ENCODE measurements at places on chromosomes 11 and 22. TPM values are rescaled to one million over a fixed set of nuclear protein-coding genes. Genes with fewer than 3 reads are reported as not detected.
A peak's percentile ranks its signal among the peaks of the same experiment; 100 is the strongest.

The C11orf42 gene
- total RNA-seq = not detected

The FERMT3 gene
- 83.1 TPM for total RNA-seq

The MUC6 gene
- total RNA-seq = under 0.01 TPM

The TIMP3 gene
- total RNA-seq = 1,106 TPM

The TRIM48 gene
- total RNA-seq = not detected

The TMEM45B gene
- total RNA-seq = not detected

The KRTAP5-11 gene
- not detected for total RNA-seq

The CHRDL2 gene
- not detected for total RNA-seq

The PRR33 gene
- total RNA-seq = not detected

DNA sequence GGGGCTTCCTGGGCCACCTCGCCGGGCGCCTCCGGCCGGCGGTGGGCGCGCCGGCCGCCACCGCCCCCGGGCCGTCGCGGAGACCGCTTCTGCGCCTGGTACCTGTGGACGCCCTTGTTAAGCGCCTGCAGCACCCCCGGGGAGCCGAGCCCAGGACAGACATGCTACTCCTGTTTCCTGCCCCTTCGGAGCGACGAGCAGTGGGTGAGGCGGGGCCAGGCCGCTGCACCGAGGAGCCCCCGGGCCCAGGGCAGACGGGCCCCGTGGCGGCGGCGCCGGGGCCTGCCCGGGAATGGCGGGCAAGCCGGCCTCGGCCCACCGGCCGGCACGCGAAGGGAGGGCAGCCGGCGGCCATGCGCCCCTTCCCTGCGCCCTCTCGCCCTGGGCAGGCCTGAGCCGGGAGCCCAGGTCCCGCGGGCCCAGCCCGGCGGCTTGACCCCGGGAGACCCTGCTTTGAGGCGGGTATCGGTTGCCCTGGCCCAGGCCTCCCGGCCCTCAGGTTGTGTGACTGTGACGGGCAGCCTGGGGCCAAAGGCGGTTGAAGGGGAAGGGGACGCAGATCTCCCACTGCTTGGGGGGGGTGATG lies 789 bp upstream of the KDM2A start:
- no peak for DNase-seq

- DNase-seq = no peak
Observed at GRCh38 chr11:104130161-104130560, 33.8 kb downstream of the PDGFD start.

DNA sequence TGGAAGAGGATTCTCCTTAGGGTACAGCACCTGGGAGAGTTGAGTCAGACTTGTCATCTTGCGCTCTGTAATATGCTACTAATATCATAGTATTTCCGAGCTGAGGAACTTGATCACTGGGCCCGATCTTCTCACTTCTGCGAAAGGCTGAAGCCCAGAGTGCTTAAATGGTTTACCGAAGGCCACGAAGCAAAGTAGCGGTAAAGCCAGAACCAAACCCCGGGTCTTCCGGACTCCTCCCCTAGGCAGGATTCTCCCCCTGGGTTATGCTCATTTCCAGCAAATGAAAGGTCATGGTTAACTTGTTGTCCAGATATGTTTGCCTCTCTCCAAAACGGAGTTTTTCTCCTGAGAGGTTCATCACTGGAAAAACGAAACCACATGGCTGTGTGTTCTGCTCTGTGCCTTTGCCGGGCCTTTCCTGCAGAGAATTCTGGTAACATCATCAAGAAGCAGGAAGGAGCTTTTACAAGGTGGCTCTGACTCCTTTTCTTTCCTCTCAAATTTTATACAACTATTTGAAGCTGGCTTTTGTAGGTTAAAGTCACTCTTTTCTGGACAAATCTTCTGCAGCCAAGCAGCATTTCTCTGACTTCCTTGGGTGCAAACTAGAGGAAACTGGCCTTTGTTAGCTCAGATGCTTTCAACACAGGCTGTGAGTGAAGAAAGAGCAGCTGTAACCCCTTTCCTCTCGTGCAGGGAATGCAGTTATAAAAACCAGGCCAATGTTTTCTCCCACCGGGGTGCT lies 35.5 kb downstream of the UBASH3B start:
- DNase-seq = peak; percentile 24

DNA sequence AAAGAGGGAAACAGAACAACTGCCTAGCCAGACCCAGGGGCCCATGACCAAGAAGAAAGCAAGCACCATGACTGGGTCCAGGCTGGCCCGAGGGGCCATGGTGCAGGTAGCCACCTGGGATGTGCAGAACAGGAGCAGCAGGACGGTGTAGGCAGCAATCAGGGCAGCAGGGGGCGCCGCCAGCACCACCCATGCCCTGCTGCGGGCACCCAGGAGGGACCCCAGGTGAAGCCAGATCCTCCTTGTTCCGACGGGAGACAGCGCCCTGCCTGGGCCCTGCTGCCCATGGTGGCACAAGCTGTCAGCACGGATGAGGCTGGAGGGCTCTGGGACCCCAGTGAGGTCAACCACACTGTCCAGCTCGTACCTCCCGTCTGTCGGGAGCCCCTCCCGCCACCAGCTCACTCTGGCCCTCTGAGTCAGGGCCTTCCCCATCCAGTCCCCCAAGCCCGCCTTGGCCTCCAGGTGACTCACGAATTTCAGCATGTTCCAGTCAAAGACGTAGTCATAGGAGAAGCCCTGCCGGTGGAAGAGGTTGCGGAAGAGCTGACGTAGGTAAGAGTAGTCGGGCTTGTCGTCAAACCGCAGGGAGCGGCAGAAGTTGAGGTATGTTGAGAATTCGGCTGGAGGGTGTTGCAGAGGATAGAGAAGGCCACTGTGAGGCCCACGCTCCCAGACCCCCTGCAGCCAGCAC lies 18.8 kb downstream of the CSNK1E start:
- no peak for DNase-seq

DNA sequence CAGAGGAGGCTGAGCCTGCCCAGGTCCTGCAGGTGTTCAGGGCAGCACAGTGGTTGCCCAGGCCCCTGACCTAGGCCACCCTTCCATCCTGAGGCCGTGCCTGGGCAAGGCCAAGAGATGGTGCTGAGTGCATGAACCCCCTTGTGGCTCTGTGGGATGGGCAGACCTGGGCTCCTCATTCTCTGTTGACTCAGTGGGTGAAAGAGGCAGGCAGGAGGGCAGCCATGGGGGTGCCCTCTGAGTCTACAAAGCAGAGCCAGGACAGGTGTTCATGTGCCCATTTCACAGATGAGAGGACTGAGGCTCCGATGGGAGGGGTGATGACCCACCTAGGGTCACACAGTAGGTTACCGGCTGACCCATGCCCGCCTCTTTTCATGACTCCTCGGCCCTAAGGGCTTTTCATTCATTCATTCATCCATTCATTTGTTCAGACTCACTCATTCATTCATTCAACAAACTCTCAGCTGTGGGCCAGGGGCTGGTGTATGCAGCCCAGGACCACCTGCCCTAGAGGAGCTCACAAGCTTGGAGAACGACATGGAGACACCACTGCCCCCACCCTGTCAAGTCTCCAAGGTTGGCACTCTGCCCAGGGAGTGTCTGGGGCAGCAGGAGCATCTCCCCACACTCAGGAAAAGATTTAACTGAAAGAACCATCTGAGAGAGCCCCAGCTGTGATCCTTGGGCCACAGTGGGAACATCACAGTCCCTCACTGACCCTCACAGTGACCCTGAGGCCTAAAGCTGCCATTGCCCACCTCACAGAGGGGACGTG lies 40.5 kb downstream of the IGLL5 start:
- DNase-seq = no peak

- DNase-seq = no peak
Observed at GRCh38 chr11:110716361-110716760, 4.1 kb upstream of the ARHGAP20 start.

DNA sequence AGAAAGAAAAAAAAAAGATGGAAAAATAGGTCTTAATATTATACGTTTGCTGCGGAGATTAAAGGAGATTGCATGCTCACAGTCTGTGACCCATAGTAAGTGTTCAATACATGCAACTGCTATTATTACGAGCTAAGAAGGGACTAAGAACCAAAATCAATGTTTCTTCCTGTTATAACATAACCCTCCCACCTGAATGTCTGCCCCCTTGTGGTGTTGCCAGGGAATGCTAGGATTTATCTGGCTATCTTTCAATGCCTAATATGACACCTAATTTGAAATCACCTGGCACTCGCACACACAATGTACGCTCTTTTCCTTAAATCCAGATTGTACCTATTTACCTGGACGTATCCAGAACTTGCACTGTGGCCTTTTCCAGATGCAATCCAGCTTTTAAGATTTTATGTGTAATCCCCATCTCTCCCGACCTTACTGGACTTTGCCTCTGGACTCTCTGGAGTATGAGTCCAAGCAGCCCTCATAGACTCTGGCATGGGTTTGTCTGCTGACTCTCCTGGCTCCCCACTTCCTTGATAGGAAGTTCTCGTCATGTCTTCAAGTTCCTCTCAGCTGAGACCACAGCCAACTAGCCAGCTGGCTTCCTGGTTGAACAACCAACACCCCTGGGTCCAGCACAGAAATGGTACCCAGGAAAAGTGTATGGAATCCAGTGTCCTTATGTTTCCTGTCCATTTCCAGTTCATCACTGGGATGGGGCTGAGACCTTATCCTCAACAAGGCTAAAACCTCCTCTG lies 151.5 kb downstream of the CCDC34 start:
- DNase-seq = no peak

DNA sequence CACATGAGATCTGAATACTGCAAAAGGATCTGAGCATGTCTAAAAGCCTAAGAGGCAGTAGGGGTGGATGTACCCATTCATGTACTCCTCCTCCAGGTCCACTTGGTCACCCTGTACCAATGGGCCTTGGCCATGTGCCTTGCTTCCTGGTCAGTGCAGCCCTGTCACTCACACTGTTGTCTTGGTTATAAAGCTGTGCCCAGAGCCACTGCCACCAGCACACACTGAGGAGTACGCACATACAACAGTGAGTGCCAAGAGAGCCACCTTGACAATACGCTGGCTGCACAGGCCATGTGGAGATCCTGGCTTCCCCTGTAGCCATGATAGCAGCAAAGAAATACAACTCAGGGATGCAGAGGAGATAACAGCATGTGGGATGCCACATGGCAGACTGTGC lies 96.4 kb upstream of the LDLRAD3 start:
- no peak for DNase-seq

DNA sequence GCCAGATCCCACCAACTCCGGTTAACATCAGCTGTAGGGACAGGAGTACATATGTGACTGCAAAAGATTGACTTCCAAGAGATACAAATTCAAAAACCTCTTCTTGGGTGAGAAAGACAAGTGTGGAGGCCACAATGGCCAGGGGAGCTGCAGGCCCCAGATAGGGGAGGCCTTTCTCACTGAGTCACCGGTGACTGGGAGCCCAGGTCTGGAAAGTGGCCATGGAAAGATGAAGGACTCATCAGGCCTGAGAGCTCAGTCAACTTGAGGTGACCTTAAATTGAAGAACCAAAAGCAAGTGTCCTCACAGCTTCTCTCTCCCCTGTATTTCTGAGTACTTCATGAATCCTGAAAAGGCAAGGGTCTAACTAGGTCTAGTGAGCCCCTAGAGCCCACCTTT lies 90.4 kb upstream of the CLPB start:
- DNase-seq = no peak

- no peak for DNase-seq
Observed at GRCh38 chr11:41533761-41534160, 74.3 kb upstream of the LRRC4C start.

- no peak for DNase-seq
Observed at GRCh38 chr22:40053460-40053859, 58.7 kb downstream of the FAM83F start.

DNA sequence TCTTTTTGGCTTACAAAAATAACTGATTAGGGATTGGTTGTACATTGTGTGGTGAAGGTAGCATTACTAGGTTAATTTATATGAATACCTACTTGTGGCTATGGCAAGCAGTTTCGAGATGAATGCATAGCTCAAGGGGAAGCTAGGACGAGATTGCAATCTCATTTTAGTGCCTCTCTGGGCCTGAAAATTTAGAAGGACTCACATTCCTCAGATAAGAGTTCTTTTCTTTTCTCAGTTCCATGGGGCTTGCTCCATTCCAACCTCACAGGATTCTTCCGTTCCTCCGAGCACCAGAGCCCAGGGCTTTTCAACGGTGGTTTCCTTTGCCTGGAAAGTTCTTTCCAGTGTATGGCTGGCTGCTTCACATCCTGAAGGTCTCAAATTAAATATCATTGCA lies 82.1 kb downstream of the CECR2 start:
- DNase-seq = no peak

- no peak for DNase-seq
Observed at GRCh38 chr11:16610213-16610737, 128.2 kb upstream of the C11orf58 start.

GRCh38 chr22:24179478-24180210 lies 1.6 kb upstream of the SUSD2 start:
- DNase-seq = no peak

GRCh38 chr11:70834984-70835560 lies 417.3 kb downstream of the SHANK2 start:
- no peak for DNase-seq

DNA sequence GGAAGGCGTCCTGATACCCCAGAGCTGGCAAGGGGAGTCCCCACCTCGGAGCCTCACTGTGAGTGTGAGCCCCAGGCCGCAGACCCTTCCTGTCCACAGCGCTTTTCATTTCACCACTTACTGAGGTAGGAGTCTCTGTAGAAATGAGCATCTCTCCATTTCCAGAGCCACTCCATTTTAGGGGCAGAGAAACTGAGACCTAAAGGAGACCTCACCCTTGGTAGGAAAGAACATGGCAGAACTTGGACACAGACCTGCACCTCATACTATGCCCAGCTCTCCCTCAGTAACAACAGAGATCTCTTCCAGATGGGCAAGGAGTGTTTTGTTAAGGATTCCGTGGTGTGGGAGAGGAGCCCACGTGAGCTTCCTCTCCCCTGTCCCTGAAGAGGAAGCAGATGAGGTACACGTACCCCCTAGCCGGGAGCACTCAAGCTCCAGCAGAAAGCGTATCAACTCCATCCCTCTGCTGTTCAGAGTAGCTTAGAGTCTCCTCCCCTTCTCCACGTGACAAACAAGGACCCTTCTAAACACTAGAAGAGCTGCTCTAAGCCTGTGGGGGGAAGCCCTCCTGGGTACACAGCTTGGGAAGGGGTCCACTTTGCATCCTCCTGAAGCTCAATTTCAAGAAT lies 532 bp upstream of the VSIG2 start:
- no peak for DNase-seq

GRCh38 chr11:109991835-109992234 lies 101.4 kb upstream of the ZC3H12C start:
- no peak for DNase-seq

DNA sequence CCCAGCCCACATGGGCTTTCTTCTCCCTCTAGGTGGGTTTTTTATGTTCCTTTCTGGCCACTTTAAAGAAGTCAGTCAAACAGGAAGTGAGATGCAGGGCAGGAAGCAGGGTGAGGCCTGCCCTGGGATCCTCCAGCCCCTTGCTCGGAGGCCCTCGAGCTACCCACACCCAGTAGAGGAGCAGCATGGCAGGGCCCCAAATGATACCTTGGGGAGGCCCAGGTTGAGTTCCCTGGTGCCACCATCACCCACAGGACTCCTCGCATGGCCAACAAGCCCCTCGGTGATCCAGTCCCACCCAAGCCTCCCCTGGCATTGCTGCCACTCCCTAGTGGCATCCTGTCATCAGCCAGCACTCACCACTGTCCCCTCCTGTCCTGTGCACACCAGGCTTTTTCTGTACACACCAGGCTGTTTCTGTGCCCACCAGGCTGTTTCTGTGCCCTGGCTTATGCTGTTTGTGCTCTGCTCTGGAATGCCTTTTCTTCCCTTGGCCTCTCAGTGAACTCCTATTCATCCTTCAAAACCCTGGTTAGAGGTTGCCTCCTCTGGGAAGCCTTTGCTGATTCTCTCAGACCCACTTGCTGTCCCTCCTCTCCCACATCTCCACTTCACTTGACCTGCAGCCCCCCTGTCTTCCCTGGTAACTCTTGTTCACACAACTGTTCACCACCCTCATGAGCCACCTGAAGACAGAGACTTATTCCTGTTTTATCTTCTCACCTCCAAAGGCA lies 3.1 kb upstream of the PTGDR2 start:
- DNase-seq = no peak

Measured in tibial nerve (tissue), 4 donors.